Breast epithelium (tissue), 4 donors: ENCODE measurements at places on chromosomes 6 and 20. TPM values are rescaled to one million over a fixed set of nuclear protein-coding genes. Genes with fewer than 3 reads are reported as not detected.

ALDH8A1 gene
- total RNA-seq = 0.80 TPM

APOBEC2 gene
- not detected for total RNA-seq

GRCh38 chr6:46263707-46264086 is 92.9 kb upstream of the ENPP5 start:
- H3K27ac ChIP-seq = no peak overlapping the region
- H3K27me3 ChIP-seq = no peaks in the 10 kb centered on the region
- H3K36me3 ChIP-seq = no peaks in the 10 kb centered on the region
- DNase-seq = no peak

DNA sequence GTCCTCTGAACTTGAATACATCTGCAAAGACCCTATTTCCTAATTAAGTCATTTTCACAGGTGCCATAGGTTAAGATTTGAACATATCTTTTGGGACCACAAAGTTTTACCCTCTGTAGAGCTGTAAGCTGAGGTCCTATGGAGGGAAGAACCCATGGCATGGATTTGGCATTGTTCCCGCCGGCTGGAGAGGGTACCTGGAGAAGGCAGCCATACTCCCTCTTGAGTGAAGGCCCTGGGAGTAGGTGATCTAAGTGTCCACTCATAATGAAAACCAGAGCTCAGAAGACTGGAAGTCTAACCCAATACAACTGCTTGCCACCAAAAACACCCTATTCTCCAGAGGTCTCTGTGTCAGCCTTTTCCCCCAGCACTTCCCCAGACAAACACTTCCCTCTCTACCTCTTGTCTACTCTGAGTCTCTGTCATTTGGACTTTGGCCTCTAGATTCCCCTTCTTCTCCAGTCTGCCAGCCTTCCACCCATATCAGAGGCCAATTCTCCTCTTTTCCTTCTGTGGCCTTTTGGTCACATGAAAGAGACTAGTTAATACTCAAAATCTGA is 363.9 kb downstream of the MAFB start:
- no peak overlapping the region for H3K27ac ChIP-seq
- H3K4me3 ChIP-seq = no peak overlapping the region
- H3K27me3 ChIP-seq = no peaks in the 10 kb centered on the region
- no peaks in the 10 kb centered on the region for H3K36me3 ChIP-seq
- DNase-seq = no peak

- no peaks in the 10 kb centered on the region for H3K36me3 ChIP-seq
- no peaks in the 10 kb centered on the region for H3K4me1 ChIP-seq
- no peak overlapping the region for H3K4me3 ChIP-seq
- peak overlapping the region; percentile 8 for H3K27ac ChIP-seq
- DNase-seq = peak; percentile 48
Measured at GRCh38 chr6:158353883-158354877, 41.9 kb downstream of the TULP4 start.
